ENCODE measurements at places on chromosomes 7 and 10.
A peak's percentile ranks its signal among the peaks of the same experiment; 100 is the strongest.

DNA sequence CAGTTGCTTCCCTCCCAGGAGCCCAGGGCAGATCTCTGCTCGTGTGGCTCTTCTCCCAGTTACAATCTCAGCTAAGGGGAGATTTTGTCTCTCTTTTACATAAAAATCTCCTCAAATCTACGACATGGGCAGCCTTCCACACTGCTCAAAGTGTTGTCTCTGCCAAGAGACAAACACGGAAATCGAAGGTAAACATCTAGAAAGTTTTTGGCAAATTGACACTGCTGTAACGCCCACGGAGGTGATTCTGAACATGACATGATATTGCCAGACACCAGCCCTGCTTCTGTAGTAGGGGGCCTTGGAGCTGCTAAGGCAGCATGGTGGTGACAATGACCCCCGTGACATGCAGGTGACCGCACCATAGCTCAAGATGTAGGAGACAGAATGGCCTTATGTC is 128.3 kb downstream of the CCDC3 start:
- DNase-seq = no peak

- DNase-seq = no peak
These were observed 208.8 kb downstream of the KCNMA1 start for GRCh38 chr10:77428691-77429395.

DNA sequence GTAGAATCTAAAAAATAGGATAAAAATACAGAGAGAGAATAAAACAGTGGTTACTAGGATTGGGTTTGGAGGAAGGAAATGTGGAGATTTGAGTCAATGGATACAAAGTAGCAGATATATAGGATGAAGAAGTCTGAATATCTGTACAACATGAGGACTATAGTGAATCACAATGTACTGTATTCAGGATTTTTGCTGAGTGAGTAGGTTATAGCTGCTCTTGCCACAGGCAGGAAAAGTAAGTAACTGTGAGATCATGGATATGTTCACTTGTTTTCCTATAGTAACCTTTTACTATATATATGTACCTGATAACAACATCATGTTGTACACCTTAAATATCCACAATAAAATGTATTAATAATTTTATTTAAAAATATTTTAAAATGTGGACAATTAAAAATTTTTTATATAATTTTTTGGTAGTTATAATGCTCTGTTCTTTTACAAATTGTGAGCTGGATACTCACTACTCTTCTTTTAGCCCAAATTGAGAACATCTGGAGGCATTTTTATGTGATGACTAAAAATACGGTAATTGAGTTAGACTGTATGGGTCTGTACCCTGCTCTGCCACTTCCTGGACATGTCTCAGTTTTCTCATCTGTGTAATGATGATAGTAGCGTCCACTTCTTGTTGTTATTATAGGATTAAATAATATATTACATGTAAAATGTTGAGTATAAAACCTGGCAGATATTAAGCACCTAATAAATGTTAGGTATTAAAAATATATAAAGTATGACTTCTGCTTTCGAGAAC is 439.1 kb downstream of the AUTS2 start:
- no peak for DNase-seq

GRCh38 chr10:498760-499435 is 190.6 kb downstream of the DIP2C start:
- DNase-seq = no peak

GRCh38 chr7:143416565-143417149 is 8.0 kb upstream of the EPHA1 start:
- DNase-seq = no peak

GRCh38 chr10:64846700-64847099 is 1325.5 kb downstream of the REEP3 start:
- no peak for DNase-seq

DNA sequence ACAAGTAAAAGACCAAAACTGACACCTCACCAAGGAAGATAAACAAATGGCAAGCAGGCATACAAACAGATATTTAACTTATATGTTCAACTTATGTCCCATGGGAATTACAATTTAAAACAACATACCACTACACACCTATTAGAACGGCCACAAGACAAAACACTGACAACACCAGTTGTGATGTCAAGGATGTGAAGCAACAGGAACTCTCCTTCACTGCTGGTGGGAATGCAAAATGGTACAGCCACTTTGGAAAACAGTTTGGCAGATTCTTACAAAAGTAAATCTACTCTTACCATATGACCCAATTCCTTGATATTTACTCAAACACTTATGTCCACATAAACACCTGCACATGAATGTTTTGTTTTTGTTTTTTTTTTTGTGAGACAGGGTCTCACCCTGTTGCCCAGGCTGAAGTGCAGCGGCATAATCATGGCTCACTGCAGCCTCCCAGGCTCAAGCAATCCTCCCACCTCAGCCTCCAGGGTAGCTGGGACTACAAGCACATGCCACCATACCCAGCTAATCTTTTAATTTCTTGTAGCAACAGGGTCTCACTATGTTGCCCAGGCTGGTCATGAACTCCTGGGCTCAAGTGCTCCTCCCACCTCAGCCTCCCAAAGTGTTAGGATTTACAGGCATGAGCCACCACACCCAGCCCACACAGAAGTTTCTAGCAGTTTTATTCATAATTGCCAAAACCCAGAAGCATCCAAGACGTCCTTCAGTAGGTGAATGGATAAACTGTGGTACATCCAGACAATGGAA is 27.3 kb downstream of the HERC4 start:
- DNase-seq = no peak

- DNase-seq = peak; percentile 77
These were observed 16.0 kb upstream of the VWA2 start for GRCh38 chr10:114223066-114223465.

GRCh38 chr7:79036356-79036755 is 417.1 kb downstream of the MAGI2 start:
- DNase-seq = no peak

- no peak for DNase-seq
These were observed 387.2 kb downstream of the TCERG1L start for GRCh38 chr10:130924138-130924819.

DNA sequence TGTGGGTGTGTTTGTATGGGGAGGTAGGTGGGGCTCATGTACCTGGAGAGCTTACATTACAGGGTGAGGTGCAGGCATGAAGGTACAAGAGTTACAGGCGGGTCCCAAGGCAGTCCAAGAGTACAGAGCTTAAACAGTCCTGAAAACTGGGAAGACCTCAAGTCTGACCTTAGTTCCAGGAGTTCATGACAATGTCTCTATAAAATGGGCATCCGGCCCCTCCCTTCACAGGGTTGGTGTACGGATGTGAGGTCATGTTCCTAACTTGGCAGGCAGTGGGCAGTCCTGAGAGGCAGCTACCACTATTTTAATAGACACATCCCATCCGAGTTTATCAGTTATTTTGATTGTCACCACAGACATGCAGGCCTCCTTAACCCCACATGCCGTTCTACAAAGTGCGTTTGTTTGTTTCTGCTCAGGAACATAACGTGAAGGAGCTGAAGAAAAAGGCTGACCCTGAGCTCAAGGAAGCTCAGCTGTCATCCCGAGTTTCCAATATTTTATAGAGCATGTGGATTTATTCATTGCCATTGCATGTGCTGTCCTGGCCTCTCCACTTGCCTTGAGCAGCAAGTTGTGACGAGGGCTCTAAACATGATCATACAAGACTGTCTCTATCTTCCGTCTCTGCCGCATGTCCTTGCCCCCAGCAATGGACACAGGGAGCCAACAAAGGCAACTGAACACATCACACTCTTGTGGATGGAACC is 647.5 kb upstream of the IGFBP3 start:
- DNase-seq = no peak

DNA sequence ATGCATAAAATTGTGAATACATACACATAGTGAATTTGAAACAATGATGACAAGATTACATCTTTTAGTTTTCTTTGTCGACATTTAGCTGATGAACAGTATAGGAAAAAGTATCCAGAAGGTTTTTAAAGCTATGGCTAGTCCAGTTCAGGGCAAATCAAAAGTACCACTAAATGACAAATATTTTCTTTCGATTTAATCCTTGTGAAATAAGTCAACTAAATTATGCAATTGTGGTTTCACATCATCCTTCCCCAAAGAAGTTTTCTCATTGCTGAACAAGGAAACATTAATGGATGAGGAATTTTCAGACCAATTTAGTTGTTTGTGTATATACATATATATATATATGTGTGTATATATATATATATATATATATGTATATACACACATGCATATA is 774.0 kb downstream of the DNAJB9 start:
- DNase-seq = no peak

- no peak for DNase-seq
These were observed 57.4 kb downstream of the GPR158 start for GRCh38 chr10:25232204-25232603.

- DNase-seq = no peak
These were observed 38.5 kb downstream of the FAM149B1 start for GRCh38 chr10:73206385-73206784.

GRCh38 chr10:57015595-57016318 is 654.7 kb upstream of the ZWINT start:
- no peak for DNase-seq

GRCh38 chr10:6667679-6668270 is 87.7 kb upstream of the PRKCQ start:
- DNase-seq = no peak

DNA sequence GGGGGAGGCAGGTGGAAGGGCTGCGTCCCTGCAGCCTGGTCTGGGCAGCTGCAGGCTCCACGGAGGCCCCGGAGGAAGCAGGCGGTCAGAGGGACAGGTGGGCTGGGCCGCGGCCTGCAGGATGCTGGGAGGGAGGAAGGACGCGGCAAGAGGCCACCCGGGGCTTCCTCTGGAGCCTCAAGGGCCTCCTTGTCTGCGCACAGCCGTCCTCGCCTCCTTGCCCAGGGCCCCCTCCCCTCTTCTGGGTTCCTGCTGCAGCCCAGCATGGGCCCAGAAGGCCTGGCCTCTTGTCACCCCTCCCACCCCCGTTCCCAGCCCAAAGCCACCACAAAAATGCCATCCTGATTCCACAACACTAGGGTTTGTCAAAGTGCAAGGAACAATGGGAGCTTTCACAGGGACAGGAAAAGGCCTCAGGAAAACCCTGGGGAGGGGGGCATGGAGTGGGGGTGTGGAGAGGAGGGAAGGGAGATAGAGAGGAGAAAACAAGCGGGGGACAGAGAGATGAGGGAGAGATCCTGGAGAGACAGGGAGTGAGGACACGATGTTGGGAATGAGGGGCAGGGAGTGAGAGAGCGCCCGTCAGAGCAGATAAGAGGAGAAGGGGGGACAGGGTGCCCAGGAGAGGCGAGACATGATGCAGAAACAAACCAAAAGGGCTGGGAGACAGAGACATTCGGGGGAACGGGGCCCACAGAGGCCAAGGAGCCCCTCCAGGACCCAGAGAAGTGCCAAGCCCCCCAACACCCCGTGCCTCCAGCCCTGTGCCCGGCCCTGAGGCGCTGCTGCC is 41.8 kb downstream of the ZCCHC24 start:
- peak; percentile 73 for DNase-seq

DNA sequence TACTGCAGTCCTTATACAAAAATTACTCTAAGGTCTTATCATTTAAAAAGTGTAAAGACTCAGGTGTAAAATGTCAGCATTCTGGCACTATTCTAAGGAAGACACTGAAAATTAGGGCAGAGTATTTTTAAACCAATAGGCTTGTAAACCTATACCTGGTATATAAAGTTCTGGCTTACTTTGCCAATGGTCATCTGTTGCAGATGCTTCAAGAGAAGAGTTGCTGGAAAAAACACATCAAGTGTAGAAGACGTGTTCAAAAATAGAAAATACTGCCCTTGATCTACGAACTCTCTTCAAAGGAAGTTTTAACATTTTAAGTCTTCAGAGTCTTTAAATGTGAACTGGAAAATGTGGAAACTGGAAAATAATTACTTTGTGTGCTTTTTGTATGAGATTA is 23.9 kb downstream of the NT5C3A start:
- no peak for DNase-seq

DNA sequence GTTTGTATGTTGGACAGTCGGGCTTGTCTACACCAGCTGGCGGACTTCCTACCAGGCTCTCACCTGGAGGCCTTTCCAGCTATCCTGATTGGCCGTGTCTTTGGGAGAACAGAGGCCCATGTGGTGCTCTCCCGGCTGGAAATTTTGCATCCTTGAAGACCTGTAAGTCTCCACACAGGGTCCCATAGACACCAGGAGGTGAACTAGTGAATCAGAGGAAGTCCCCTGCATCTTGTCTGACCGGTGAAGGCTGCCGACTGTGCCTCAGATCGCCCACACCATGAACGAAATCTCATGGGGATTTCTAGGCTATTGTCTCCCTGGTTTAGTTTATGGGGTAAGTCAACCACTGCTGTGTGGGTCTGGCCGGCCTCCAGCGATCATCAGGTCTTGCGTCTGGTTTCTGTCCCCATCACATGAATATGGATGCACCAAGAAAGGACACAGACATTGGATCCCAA is 108.4 kb upstream of the LYZL2 start:
- DNase-seq = no peak

DNA sequence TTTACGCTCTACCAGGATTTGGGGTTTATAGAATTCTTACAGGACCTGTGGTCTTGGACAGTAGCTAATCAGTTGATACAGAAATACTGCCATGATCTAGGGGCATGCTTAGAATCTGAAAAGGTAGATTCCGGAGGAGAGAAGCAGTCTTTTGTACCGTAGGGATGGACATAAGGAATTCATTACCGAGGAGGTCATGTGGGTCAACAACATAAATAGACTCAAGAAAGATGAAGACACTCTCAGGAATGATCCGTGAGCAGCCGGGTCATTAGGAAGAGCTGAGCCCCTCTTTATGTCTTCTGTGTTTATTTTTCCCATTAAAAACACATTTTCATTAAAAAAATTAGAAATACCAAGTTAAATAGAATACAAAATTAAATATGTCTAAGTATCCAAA is 160.1 kb upstream of the TNS3 start:
- DNase-seq = no peak

DNA sequence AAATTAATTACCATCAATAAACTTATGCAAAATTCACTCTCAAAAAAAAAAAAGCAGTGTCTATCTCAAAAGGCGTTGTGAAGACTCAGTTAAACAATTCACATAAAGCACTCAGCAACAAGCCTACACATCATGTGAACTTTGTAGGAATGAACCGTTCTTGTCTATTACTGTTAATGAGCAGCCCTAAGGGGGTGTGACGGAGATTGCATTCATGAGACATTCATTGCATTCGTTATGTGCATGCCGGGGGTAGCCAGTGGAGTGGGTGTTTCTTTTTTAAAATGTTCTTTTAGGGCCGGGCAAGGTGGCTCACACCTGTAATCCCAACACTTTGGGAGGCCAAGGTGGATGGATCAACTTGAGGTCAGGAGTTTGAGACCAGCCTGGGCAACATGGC is 193.0 kb downstream of the PRPF18 start:
- DNase-seq = no peak

Measured in left ventricle myocardium superior (tissue), 1 donor.